ENCODE measurements at places on chromosomes 13 and 19.

GRCh38 chr19:51570962-51571575 lies at the start of gene ZNF175:
Gene ZNF175 (plus strand): TSS chr19:51571283. CDS start chr19:51573330, 2,047 bp downstream.
- peak; percentile 88 for DNase-seq

DNA sequence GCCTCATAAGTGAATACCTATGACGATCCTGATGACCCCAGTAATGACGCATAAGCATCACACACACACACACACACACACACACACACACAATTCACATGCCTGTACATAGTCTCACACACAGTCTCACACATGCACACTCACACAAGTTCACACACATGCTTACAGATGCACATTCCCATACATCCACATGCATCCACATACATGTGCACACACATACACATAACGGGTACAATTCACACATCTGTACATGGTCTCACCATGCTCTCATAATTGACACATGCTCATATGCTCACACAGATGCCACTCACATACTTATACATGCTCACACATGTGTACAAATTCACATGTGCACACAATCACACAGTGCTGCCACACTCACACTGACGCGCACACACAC lies 105.7 kb upstream of the VSTM2B start:
- DNase-seq = no peak

DNA sequence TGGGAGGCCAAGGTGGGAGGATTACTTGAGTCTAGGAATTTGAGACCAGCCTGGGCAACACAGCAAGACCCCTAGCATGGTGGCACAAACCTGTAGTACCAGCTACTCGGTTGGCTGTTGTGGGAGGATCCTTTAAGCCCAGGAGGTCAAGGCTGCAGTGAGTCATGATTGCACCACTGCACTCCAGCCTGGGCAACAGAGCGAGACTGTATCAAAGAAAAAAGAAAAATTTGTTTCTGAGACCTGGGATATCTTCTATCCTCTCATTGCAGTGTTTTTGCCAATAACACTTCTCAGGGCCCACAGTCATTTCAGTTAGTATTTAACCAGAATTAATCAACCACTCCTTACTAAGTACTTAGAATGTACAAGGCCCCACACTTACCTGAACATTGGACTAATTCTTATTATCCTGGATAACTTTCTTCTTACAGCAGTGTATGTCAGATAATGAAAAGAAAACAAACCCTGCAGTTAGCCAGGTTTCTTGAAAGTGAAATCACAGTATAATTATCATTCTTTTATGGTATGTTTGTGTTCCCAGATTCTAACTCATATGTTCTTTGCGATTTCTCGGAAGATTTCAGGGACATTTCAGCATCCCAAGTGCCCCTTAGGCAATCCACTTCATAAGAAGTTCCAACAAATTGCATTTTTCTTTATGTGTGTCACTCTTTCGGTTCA lies 75.6 kb upstream of the KLF5 start:
- no peak for DNase-seq

- DNase-seq = no peak
Measured at GRCh38 chr13:65468628-65469027, 1761.5 kb downstream of the PCDH9 start.
